ENCODE measurements at places on chromosomes 4 and X. TPM values are rescaled to one million over a fixed set of nuclear protein-coding genes. Genes with fewer than 3 reads are reported as not detected.

- no peak overlapping the region for H3K4me3 ChIP-seq
- no peak overlapping the region for H3K27ac ChIP-seq
- no peak for DNase-seq
- no peaks in the 10 kb centered on the region for H3K27me3 ChIP-seq
Measured at GRCh38 chr4:17876943-17877342, 66.2 kb downstream of the NCAPG start.

DNA sequence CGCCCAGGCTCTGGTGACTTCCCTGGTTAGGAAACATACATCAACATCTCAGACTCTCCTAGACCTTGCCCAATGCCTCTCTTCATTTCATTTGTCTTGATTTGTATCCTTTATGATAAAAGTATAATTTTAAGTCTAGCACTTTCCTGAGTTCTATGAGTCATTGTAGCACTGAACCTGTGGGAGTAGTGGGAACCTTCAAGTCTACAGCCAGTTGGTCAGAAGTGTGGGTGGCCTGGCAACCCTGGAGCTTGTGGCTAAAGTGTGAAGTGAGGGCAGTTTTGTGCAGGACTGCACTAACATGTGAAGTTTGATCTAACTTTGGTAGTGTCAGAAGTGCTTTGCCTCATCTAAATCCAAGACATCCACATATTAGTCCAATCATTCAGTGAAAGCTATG lies 259.3 kb upstream of the IGFBP7 start:
- H3K4me1 ChIP-seq, result no peaks in the 10 kb centered on the region
- H3K36me3 ChIP-seq, result no peaks in the 10 kb centered on the region
- no peak overlapping the region for H3K4me3 ChIP-seq
- no peak overlapping the region for H3K27ac ChIP-seq

The MAGED4 gene
- total RNA-seq, result not detected

DNA sequence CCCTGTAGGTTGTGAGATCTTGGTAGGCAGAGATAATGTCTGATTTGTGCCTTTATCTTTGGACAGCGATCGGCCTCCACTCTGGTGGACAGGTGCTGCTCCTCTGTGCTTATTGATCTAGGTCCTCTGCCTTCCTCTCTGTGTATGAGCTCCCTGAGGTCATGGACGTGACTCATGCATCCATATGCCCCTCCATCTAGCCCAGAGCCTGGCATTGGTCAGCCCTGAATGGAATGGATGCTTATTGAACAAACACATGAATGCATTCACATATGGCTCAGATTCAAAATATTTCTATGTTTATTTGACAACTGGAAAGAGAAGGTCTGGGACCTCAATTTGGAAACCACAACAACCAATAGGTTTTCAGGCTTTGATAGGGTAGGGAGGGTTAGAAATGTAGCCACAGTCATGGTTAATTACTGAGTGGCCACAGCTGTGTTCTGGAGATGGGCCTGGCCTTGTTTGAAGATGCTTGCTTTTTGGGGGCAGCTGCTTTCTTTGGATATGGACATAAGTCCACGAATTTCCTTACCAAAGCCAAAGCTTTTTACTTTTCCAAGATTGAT lies 76.2 kb downstream of the SEL1L3 start:
- no peak overlapping the region for H3K27ac ChIP-seq
- no peaks in the 10 kb centered on the region for H3K27me3 ChIP-seq
- H3K4me3 ChIP-seq, result no peak overlapping the region
- no peaks in the 10 kb centered on the region for H3K36me3 ChIP-seq
- no peaks in the 10 kb centered on the region for H3K4me1 ChIP-seq

GRCh38 chr4:69702201-69702600 lies 49.2 kb upstream of the UGT2A1 start:
- no peak overlapping the region for H3K27ac ChIP-seq
- H3K4me1 ChIP-seq, result no peaks in the 10 kb centered on the region
- H3K4me3 ChIP-seq, result no peak overlapping the region
- no peak for DNase-seq

- no peak for DNase-seq
- no peak overlapping the region for H3K4me3 ChIP-seq
- no peaks in the 10 kb centered on the region for H3K36me3 ChIP-seq
- no peaks in the 10 kb centered on the region for H3K4me1 ChIP-seq
- H3K27me3 ChIP-seq, result no peaks in the 10 kb centered on the region
Measured at GRCh38 chr4:33914386-33914785, 2329.9 kb downstream of the ARAP2 start.

DNA sequence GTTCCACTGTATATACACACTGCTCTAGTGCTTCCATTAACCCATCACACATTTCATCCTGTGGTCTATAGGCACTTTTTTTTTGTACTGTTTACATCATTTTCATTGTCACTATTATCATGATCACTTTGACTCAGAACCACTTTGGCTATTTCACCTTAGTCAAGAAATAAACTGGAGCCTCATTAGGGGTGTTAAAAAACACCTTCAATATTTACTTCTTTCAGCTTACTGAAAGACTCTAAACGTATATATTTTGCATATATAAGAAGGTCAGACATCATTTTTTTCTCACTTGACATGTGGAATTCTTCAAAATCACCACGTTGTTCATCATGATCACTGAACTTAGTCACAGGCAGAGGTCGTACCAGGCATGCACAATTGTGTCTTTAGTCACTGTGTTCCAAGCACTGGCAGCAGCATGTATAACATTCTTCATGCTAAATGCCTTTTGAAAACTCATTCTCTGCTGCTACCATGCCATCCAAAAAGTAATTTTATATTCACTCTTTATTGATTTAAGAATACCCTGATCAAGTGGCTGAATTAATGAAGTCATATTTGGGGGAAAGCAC lies 229.2 kb upstream of the ARSJ start:
- no peaks in the 10 kb centered on the region for H3K36me3 ChIP-seq
- no peaks in the 10 kb centered on the region for H3K27me3 ChIP-seq
- H3K27ac ChIP-seq, result no peak overlapping the region
- no peaks in the 10 kb centered on the region for H3K4me1 ChIP-seq
- no peak for DNase-seq
- H3K4me3 ChIP-seq, result no peak overlapping the region

GRCh38 chr4:74583757-74584156 lies 138.8 kb downstream of the AREG start:
- H3K27ac ChIP-seq, result no peak overlapping the region
- H3K27me3 ChIP-seq, result no peaks in the 10 kb centered on the region
- DNase-seq, result no peak
- H3K36me3 ChIP-seq, result no peaks in the 10 kb centered on the region
- H3K4me3 ChIP-seq, result no peak overlapping the region

The CCNA2 gene
- 88.3 TPM for total RNA-seq

DNA sequence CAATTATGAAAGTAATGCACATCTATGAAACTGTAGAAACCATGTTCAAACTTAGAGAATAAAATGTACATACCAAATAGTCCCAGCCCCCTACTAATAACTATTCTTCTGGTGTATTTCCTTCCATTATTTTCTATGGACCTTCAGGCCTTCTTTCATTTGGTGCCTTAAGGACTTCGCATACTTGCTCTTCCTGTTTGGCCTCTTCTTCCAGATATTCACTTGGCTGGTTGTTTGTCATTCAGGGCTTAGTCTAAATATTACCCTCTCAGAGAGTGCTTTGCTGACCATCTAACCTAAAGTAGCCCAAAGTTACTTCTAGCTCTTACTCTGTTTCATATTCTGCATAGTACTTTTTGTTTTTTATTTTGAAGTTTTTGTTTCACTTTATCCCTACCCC lies 70.3 kb upstream of the ARMCX2 start:
- no peak for DNase-seq
- no peaks in the 10 kb centered on the region for H3K4me1 ChIP-seq
- H3K27me3 ChIP-seq, result no peaks in the 10 kb centered on the region
- no peak overlapping the region for H3K4me3 ChIP-seq
- no peaks in the 10 kb centered on the region for H3K36me3 ChIP-seq

DNA sequence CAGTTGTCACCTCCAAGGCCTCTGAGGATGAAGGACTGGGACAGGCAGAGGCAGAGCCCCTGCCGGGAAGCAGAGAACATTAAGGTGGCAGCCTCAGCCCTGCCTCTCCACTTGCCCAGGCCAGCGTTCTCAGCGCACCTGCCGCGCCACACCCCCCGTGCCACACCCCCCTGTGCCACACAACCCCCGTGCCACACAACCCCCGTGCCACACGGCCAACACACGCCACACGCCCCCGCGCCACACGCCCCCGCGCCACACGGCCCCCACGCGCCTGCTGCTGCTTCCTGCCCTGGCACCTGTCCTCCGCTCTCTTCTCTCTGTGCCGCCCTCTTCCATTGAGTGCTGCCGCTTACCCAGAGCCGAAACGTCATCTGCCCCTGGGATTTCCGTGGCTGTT lies 58.0 kb upstream of the ZFP42 start:
- peak overlapping the region; percentile 24 for H3K27ac ChIP-seq
- H3K4me3 ChIP-seq, result no peak overlapping the region
- no peaks in the 10 kb centered on the region for H3K27me3 ChIP-seq
- no peaks in the 10 kb centered on the region for H3K36me3 ChIP-seq
- no peak for DNase-seq
- H3K4me1 ChIP-seq, result no peaks in the 10 kb centered on the region

The OTUD6A gene
- not detected for total RNA-seq

The BMP15 gene
- not detected for total RNA-seq

The SSX2B gene
- total RNA-seq, result not detected

GRCh38 chr4:184294606-184295133 lies 77.0 kb upstream of the ENPP6 start:
- H3K36me3 ChIP-seq, result no peaks in the 10 kb centered on the region
- no peak overlapping the region for H3K27ac ChIP-seq
- H3K27me3 ChIP-seq, result no peaks in the 10 kb centered on the region
- DNase-seq, result no peak

The MAMLD1 gene
- total RNA-seq, result not detected

The FAM47A gene
- not detected for total RNA-seq

DNA sequence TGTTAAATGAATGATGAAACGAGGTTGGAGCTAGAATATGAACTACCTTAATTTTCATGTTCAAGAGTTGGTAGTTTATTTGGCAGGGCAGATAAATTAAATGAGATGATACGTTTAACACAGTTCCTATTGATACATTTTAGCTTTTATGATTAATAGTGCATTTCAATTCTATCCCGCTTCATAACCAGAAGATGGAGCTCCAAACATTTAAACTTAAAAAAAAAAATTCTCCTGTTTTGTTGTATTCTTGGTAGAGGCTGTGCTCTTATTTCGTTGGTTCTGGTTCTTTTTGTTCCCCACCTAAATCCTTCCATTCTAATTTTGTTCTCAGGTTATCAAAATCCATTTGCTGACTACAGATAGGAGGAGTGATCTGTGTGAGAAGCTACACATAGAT lies 71.8 kb upstream of the PTPN13 start:
- H3K36me3 ChIP-seq, result no peaks in the 10 kb centered on the region
- H3K27ac ChIP-seq, result no peak overlapping the region
- H3K4me1 ChIP-seq, result no peaks in the 10 kb centered on the region
- H3K27me3 ChIP-seq, result no peaks in the 10 kb centered on the region
- no peak for DNase-seq
- H3K4me3 ChIP-seq, result no peak overlapping the region

- no peak for DNase-seq
- H3K4me3 ChIP-seq, result no peak overlapping the region
- H3K36me3 ChIP-seq, result no peaks in the 10 kb centered on the region
- peaks cover 31% of the 10 kb centered on the region for H3K4me1 ChIP-seq
Measured at GRCh38 chr4:76697129-76697803, 200.7 kb downstream of the SOWAHB start.

GRCh38 chrX:51332188-51332942 lies at the start of gene NUDT10:
Gene NUDT10 (plus strand): TSS chrX:51332822. CDS start chrX:51332966, 144 bp downstream.
- H3K27ac ChIP-seq, result no peak within 1 kb of the TSS
- no peaks in the 10 kb centered on the region for H3K4me1 ChIP-seq
- peak within 1 kb of the TSS; percentile 5 for H3K4me3 ChIP-seq
- H3K27me3 ChIP-seq, result no peaks in the 10 kb centered on the region

The MAGEB17 gene
- not detected for total RNA-seq

The MAGEA4 gene
- total RNA-seq, result not detected

DNA sequence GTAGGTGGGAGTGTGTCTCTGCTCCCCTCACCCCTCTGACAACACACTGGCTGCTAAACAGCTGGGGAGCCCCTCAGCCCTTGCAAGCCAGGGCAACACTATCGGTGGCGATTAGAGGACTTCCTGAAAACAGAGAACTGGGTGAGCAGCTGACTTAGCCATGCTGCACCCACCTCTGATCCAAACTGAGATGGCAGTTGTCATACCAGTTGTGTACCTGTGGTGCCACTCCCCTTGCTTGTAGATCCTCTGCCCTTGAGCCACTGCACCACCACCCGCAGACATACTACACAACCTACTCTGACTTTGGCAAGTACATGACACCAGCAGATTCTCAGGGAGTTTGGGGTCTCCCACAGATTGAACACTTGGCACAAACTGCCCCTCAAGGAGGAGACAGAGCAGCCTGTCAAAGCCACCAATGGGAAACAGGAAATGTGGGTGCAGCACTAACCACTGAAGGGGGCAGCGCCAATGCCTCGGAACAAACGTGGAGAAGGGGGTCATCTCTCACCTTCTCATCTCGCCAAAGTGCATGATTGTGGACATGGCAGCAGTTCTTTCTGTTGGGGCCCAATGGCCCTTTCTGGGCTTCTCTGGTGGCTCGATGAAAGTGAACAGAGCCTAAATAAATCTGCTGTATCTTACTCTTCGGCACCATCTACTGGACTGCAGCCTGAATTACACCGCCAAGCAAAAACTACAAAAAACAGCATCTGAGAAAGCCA lies 119.8 kb downstream of the NEK1 start:
- H3K27ac ChIP-seq, result no peak overlapping the region
- H3K27me3 ChIP-seq, result no peaks in the 10 kb centered on the region
- H3K36me3 ChIP-seq, result no peaks in the 10 kb centered on the region
- no peak for DNase-seq
- no peaks in the 10 kb centered on the region for H3K4me1 ChIP-seq

GRCh38 chr4:10259976-10260375 lies 143.4 kb upstream of the WDR1 start:
- H3K4me3 ChIP-seq, result no peak overlapping the region
- no peaks in the 10 kb centered on the region for H3K27me3 ChIP-seq
- H3K4me1 ChIP-seq, result no peaks in the 10 kb centered on the region
- H3K27ac ChIP-seq, result no peak overlapping the region

DNA sequence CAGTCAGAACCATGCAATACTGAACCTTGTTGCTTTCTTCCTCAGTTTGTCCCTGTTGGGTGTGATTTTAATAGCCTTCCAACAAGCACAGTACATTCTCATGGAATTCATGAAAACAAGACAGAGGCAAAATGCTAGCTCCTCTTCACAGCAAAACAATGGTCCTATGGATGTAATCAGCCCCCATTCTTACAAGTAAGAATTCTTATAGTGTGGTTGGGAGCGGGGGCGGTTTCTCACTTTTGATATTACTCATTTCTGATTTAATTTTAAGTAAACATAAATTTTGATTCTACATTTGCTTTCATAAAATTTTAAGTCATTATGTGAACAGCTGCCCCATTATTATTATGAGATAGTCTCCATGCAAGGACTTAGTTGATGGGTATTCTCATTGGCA lies 80.8 kb upstream of the TLR2 start:
- no peak overlapping the region for H3K27ac ChIP-seq
- no peak for DNase-seq

DNA sequence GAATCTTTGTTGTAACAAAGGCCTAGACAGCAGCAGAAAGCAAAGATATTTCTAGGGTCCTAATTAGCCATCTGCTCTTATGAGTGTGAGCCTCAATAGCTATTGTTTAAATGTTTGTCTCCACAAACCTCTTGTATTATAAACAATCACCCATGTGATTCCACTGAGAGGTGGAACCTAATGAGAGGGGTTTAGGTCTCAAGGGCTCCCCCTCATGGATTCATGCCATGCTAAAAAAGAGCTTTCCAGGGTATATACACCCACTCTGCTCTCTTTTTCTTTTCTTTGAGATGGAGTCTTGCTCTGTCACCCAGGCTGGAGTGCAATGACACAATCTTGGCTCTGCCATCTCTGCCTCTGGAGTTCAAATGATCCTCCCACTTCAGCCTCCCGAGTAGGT lies 42.1 kb downstream of the TRIM61 start:
- H3K27me3 ChIP-seq, result no peaks in the 10 kb centered on the region
- no peak overlapping the region for H3K27ac ChIP-seq
- no peak overlapping the region for H3K4me3 ChIP-seq
- DNase-seq, result peak; percentile 53
- no peaks in the 10 kb centered on the region for H3K4me1 ChIP-seq

The RAB40A gene
- not detected for total RNA-seq
